ENCODE measurements at places on chromosomes 2 and 18.
A peak's percentile ranks its signal among the peaks of the same experiment; 100 is the strongest.

GRCh38 chr18:35451032-35451431, 46.7 kb downstream of the INO80C start:
- DNase-seq, result no peak

DNA sequence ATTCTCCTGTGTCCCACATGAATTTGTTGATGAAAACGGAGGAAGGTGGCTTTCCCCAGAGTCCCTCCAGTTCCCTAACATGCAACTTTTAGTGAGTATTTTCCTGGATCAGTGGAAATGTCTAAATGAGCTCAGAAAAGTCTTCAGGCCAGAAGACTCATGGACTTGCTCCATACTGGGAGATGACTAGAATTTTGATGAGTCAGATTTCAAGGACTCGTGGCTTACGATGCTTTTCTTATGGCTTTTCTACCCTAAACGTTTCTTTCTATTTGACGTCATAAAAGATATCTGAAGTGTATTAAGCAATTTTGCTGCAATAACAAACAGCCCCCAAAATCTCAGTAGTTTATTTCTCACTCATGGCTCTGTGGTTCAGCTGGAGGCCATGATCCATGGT, 397.6 kb downstream of the FBXO15 start:
- no peak for DNase-seq

GRCh38 chr2:84713441-84713840, 167.4 kb downstream of the TRABD2A start:
- no peak for DNase-seq

DNA sequence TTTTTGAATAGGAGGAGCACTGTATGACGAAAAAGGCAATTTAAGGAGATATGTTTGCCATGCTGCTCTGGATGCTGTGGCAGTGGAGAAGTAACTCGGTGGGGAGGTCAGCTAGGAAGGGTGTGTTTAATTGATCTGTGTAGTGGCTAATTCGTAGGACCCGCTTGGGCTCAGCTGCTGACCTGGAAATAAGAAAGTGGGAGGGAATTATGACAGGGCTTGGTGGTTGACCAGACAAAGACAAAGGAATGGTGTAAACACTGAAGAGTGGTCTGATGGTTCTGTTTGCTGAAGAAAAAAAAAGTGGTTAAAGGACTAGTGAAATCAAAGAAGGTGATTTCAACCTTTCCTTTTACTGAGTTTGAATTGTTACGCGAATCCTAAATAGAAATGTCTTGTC, 146.0 kb downstream of the MAP4K4 start:
- DNase-seq, result no peak

DNA sequence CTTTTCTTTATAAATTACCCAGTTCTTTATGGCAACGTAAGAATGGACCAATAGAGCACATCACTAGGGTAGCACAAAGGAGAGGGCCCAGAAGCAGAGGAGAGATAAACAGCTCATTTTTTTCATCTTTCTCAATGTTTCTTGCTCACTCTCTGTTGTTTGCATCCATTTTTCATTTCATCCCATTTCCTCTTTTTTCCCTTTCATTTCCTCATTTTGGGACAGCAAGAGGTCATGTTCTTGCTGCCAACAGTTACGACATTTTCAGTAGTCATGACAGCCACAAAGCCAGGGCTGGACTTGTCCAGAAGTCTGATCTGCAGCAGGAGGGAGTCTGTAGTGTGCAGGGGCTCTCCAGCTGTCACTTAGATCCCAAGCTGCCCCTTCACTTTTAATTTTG, 52.7 kb upstream of the CYP1B1 start:
- DNase-seq, result peak; percentile 27

GRCh38 chr18:8231316-8231715, 377.9 kb upstream of the RAB12 start:
- no peak for DNase-seq

GRCh38 chr2:179862898-179863458, 1.6 kb upstream of the ZNF385B start:
- no peak for DNase-seq

GRCh38 chr2:20471148-20471547, 24.3 kb downstream of the RHOB start:
- no peak for DNase-seq

DNA sequence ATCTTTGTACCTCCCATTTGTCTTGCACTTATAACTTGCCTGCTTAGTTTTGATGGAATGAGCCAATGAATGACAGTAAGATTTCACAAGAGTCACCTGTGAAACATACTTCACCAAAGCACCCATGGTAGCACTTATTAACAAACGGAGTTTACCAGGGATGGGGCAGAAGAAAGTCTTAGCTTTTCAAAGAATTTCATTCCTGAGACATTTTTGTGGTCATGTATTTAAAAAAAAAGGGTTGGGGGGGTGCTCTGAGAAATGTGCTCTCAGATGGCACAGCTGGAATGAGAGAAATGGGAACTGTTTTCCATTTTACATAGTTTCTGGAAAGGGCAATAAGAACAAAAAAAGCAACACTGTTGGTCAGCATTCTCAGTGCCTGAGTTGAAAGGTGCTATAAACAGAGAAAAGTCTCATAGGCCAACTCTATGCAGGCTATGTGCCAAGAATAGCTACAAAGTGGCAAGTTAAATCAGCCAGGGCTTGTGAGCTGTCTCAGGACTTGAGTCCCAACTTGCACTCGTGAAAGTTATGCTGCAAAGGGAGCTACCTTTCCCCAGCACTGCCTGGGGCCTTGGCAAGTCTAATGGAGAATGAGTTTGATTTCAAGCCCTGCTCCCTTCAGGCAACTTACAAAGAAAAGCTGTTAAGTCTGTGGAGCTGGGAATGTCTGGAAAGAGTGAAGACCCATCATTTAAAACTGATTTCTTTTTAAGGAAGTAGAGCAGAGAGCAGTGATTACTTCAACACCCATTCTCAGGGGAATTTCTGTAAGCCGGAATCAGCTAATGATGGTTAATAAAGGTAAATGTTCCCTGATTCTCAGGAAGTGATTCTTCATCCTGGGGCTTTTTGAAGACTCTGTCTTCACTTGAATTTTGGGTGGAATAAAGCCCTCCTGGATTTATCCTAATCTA, 170.6 kb downstream of the SLC8A1 start:
- DNase-seq, result peak; percentile 18

GRCh38 chr2:239816576-239817467, 208.3 kb downstream of the NDUFA10 start:
- no peak for DNase-seq

GRCh38 chr2:7262727-7263126, 345.5 kb downstream of the RNF144A start:
- DNase-seq, result no peak

- DNase-seq, result no peak
These were observed 12.8 kb downstream of the ATP8B1 start for GRCh38 chr18:57790316-57790715.

DNA sequence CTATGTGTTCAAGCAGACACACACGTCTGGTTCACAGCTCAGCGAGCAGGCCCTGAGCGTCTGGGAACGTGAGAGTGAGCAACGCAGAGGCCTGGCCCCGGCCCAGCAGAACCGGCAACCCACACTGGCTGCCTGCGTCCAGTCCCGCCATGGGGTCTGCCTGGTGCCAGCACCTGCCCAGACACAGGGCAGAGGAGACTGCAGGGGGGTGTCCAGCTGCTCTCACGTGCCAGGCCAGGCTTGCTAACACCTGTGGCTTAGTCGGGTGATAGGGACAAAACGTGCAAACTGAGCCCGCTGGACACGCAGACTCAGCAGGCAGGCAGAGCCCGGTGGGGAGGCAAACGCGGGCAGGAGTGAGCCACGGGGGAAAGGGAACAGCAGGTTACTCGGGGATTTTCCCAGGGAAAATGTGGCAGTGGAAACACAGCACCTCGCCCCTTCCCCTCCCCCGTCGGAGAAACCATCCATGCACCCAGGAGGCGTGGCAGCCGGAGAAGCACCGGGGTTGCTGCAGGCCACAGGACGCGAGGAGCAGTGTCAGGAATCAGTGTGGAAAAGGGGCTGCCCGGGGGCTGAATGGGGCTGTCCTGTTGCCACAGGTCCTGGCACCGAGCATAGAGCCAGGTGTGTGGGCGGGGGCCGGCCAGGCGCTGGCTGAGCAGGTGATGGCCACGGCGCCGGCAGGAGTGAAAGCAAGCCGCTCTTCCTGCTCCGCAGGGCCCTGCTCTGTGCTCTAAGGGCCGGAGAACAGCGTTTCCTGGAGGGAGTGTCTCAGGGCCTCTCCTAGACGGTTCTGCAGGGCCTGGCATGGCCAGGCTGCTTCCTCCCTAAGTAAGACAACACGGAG, 154.7 kb downstream of the HDAC4 start:
- no peak for DNase-seq

DNA sequence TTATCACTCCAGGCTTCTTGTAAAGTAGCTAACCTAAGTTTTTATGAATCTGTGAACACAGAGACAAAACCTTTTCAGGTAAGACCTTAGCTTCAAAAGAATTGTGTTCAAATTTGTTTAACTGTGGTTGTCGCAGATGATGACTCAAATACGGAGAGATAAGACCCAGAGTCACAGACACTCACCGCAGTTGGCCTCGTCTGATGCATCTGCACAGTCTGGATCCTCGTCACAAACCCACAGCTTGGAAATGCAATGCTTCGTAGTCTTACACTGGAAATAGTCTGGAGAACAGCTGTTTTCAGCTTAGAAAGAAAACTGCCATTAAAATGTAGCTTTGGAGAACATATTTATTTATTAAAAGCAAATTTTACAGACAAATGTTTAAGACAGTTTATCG, 1662.1 kb upstream of the NXPH2 start:
- no peak for DNase-seq

GRCh38 chr2:188399159-188399558, 107.5 kb downstream of the GULP1 start:
- DNase-seq, result no peak

- no peak for DNase-seq
These were observed 8.0 kb upstream of the GMPPA start for GRCh38 chr2:219490600-219491130.

GRCh38 chr2:68878071-68878711, 7.0 kb upstream of the BMP10 start:
- DNase-seq, result no peak

GRCh38 chr2:239669181-239669898, 268.5 kb upstream of the HDAC4 start:
- no peak for DNase-seq

DNA sequence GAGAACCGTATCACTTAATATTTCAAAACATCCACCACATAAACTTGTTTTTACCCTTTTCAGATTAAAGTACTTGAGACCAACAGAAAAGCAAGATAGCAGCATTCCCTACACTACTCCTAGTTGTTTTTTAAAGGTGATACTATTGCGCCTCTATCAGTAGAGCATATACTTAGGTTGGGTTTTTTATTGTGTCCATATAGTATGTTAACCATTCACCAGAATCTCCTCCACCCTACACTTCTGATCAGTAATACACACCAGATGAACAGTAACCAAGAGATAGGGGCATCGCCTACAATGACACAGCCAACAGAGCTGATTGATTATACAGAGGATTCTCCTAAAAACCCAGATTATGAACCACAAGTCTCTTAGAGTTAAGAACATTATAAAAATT, 70.1 kb upstream of the ZNF385B start:
- DNase-seq, result no peak

- no peak for DNase-seq
These were observed 101.3 kb downstream of the INHBB start for GRCh38 chr2:120447127-120447785.

- DNase-seq, result no peak
These were observed 348.3 kb upstream of the DSEL start for GRCh38 chr18:67864677-67865340.

- no peak for DNase-seq
These were observed 24.4 kb downstream of the GRHL1 start for GRCh38 chr2:9975805-9976447.

DNA sequence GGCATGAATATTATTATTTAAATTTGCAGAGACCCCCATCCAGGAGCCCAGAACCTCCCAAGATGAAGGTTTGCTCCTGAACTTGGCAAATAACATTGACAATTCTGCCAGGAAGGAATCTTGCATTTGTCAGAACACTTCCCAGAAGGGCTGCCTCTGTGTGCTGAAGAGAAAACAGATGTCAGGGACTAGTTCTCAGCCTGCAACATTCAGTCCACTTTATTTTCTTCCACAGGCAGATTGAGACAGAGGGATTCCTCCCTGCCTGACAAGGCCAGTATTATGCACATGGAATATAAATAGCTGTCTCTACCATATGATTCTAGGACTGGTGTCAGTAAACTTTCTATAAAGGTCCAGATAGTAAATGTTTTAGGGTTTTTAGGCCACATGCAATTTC, 171.5 kb upstream of the SIX2 start:
- DNase-seq, result no peak

DNA sequence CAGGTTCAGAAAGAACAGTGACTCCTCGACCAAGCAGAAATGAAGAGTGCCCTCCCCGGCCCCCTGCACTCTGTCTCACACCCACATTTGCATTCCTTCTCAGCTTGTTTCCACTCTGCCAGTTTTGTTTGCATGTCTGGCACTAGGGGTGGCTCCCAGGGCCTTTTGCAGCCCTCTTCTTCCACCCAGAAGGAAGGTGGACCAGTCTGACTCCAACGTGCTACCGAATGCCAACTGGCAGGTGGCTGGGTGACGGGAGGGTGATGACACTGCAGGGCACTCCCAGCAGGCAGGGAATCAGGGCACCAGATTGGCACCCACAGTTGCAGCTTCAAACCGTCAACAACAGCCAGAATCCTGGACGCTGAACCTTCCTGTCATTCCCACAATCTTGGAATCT, 371.1 kb downstream of the TXNL1 start:
- DNase-seq, result no peak

- DNase-seq, result peak; percentile 24
These were observed 64.3 kb downstream of the BABAM2 start for GRCh38 chr2:27954771-27955383.

- DNase-seq, result no peak
These were observed 437.0 kb downstream of the THSD7B start for GRCh38 chr2:137202318-137202717.

DNA sequence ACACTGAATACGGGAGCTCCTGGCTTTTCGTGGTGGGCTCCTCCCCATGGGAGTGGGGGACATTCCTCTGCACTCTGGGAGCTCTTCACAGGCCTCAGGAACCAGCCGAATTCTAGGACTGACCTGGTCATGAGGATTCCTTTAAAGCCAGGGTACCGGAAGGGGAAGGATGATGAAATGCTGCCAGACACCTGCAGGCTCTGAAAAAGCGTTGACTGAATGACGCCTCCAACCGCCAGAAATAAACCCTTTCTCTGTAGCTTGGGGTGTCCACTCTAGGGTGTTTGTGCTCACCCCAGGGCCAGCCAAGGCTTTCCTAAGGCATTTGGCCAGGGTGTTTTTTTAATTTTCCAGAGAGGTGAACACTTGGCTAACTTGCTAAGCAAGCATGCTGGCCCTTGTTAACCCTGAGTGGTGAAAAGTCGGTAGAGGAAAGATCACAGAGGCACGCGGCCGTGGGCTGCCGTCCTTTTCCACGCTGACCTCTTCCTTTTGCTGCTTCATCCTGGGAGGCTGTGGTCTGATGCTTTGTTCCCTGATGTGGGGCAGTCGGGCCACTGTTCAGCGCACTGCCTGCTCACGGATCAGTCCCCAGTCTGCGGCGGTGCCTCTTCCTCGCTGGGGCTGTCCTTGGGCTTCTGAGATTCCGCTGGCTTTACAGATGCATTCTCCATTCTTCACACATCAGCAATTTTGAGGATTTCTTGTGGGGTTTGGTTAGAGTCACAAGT, 32.0 kb downstream of the IMPA2 start:
- DNase-seq, result no peak

GRCh38 chr2:37499113-37499512, 154.7 kb downstream of the QPCT start:
- no peak for DNase-seq

All from midbrain (tissue), 1 donor.